ENCODE measurements at places on chromosomes 5 and 9. TPM values are rescaled to one million over a fixed set of nuclear protein-coding genes. Genes with fewer than 3 reads are reported as not detected.

Gene C5orf52
- not detected for total RNA-seq

Gene SPATA31C1
- 0.20 TPM for total RNA-seq

DNA sequence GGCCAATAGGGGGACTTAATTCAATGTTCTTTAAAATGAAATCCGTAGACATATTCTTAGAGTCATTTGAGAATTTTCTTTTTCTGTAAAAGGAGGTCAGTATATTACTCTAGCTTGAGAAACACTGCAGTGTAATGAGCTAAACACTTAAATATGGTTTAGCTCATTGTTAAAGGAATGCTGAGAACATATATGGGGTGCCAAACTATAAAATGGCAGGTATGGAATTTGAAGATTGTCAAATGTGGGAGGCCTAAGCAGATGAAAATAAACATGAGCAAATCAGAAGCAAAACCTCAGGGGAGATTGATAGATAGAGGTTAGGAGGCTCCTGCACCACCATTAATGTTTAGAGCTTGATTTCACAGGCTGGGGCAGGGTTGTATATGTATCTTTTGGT, 57.9 kb downstream of the STX17 start:
- H3K4me3 ChIP-seq = no peak overlapping the region
- no peak overlapping the region for H3K27ac ChIP-seq
- H3K4me1 ChIP-seq = no peaks in the 10 kb centered on the region
- no peaks in the 10 kb centered on the region for H3K27me3 ChIP-seq
- no peaks in the 10 kb centered on the region for H3K36me3 ChIP-seq

DNA sequence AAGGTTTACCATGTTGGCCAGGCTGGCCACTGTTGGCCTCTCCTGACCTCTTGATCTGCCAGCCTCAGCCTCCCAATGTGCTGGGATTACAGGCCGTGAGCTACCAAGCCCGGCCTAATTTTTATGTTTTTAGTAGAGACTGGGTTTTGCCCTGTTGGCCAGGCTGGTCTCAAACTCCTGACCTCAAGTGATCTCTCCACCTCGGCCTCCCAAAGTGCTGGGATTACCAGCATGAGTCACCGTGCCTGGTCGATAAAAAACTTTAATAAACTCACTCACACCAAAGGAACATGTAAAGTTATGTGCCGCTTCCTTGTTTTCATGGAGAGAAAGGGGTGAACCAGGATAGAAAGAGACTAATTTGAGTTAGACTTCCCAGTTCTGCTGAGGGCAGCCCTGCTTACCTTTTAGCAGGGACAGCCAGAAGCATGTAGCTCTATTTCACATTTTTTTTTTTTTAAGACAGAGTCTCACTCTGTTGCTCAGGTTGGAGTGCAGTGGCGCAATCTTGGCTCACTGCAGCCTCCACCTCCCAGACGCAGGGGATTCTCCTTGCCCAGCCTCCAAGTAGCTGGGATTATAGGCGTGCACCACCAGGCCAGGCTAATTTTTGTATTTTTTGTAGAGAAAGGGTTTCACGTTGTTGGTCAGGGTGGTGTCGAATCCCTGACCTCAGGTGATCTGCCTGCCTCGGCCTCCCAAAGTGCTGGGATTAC, 11.4 kb upstream of the HAUS6 start:
- no peak overlapping the region for H3K27ac ChIP-seq
- no peaks in the 10 kb centered on the region for H3K27me3 ChIP-seq
- peaks cover 10% of the 10 kb centered on the region for H3K36me3 ChIP-seq
- DNase-seq = no peak
- H3K4me3 ChIP-seq = no peak overlapping the region

GRCh38 chr9:116181853-116182610, 28.4 kb downstream of the PAPPA start:
- H3K27ac ChIP-seq = no peak overlapping the region
- no peak for DNase-seq
- peaks cover 3% of the 10 kb centered on the region for H3K27me3 ChIP-seq
- H3K4me1 ChIP-seq = no peaks in the 10 kb centered on the region
- H3K4me3 ChIP-seq = no peak overlapping the region

DNA sequence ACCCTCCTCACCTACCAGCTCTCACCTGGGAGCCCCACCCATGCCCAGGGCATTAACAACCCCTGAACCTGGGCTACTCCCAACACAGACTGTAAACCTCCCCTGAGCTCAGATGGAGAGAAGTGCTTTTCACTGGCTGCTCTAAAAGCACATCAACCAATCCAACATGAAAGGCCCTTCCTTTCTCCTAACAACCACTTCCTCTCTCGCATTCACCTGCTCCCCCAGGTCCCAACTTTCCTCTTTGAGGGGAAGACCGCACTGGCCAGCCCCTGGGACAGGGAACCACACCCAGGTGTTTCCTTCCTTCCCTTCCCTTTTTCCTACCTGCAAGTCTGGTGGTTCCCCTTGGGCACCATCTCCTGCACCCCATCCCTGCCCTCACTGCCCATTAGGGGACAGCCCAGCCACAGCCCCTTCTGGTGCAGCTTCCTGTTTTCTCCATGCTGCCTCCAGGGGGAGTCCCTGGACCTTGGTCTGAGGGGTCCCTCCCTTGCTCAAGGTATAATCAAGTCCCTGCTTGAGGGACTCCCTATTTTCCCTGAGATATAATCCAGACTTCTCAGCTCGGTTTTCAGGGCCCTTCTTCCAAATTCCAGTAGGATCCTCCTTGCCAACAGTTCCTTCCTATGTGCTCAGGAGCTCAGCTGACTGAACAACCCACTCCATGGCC, 30.5 kb upstream of the DAB2IP start:
- H3K36me3 ChIP-seq = no peaks in the 10 kb centered on the region
- H3K4me1 ChIP-seq = peaks cover 28% of the 10 kb centered on the region
- H3K27ac ChIP-seq = no peak overlapping the region
- H3K4me3 ChIP-seq = no peak overlapping the region
- DNase-seq = no peak
- no peaks in the 10 kb centered on the region for H3K27me3 ChIP-seq

GRCh38 chr5:69512740-69513260, 20.2 kb downstream of the OCLN start:
- DNase-seq = no peak
- no peak overlapping the region for H3K27ac ChIP-seq
- no peak overlapping the region for H3K4me3 ChIP-seq
- no peaks in the 10 kb centered on the region for H3K27me3 ChIP-seq
- H3K4me1 ChIP-seq = no peaks in the 10 kb centered on the region

GRCh38 chr5:76408104-76408654, 5.1 kb downstream of the IQGAP2 start:
- H3K4me1 ChIP-seq = peaks cover 14% of the 10 kb centered on the region
- DNase-seq = no peak
- no peak overlapping the region for H3K27ac ChIP-seq
- no peaks in the 10 kb centered on the region for H3K36me3 ChIP-seq
- peaks cover 4% of the 10 kb centered on the region for H3K27me3 ChIP-seq
- H3K4me3 ChIP-seq = no peak overlapping the region

Gene PTCH1
- 24.2 TPM for total RNA-seq

Gene ZNF618
- total RNA-seq = 7.7 TPM

Gene SPINK7
- not detected for total RNA-seq

Gene C5orf58
- not detected for total RNA-seq

GRCh38 chr5:14142202-14142826, 828 bp upstream of the TRIO start:
- H3K4me1 ChIP-seq = peaks cover 25% of the 10 kb centered on the region
- H3K27ac ChIP-seq = peak overlapping the region; percentile 87
- no peaks in the 10 kb centered on the region for H3K36me3 ChIP-seq
- peak overlapping the region; percentile 68 for H3K4me3 ChIP-seq
- DNase-seq = no peak

DNA sequence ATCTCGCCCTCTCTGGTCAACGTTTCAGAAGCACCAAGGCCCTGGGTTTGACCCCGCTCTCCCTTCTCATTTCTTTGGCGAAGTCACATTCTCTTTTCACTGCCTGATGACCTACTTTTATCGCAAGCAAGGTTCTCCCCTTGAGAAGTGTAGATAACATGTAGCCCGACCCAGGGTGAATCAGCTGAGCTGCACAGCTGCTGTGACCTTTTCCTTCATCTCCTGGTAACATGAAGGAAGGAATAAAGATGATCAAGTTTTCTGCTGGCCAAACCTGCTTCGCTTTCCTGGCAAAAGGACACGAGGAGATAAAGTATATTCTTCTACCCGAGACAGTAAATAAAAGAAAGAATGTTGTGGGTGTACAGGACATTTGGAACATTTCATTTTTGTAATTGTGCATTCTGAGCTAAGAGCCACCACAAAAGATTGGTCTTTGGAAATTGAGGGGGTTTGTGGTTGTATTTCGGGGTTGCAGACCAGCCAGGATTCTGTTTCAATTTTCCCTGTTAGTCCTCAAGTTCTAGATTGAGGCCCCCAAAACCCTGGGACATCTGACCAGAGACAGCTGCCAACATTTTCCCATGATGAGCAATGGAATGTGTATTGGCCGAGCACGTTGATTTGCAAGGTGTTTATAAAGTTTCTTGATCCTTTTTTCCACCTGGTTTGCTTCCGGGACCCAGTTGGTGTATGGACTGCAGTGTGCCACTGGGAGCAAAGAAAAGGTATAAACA, 155.1 kb upstream of the ZNF462 start:
- H3K27ac ChIP-seq = no peak overlapping the region
- H3K27me3 ChIP-seq = no peaks in the 10 kb centered on the region
- no peak overlapping the region for H3K4me3 ChIP-seq
- no peaks in the 10 kb centered on the region for H3K36me3 ChIP-seq

Gene COL23A1
- 8.7 TPM for total RNA-seq

DNA sequence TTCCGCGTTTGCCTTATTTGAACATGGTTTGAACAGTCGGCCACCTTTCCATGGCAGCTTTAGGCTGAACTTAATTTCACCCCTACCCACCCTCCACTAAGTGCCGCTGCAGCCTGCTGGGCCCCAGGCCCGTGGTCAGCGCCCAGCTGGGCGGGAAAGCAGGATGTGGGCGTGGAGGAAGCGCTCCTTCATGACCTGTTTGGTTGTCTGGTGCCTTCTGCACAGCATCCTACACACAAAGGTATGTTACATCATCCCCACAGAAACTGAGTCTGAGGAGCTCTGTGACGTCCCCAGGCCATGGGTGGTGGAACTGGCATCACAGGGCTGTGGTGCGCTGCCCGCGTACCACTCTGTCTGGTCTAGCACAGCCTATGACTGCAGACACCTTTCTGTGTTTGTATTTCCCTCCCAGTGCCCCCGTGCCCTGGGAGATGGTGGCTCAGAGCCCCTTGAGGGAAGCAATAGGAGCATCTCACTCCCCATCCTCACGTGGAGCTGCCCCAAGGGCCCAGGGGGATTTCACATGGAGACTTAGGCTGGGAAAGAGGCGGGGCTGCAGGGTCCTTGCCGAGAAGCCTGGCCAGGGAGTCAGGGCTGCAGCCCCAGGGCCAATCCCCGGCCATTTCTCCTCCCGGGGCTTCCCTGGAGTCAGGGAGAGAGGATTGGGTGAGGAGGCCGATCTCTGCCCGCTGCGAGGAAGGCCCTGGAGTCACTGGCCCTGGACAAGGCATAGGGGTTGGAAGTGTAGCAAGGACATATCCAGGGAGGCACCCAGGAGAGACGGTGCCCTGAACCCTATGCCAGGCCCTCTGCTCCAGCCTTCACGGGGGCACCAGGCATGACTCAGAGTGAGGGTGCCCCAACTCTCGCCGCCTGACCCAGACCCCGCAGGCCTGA, 37.5 kb upstream of the SUSD3 start:
- H3K27me3 ChIP-seq = no peaks in the 10 kb centered on the region
- DNase-seq = no peak
- H3K27ac ChIP-seq = no peak overlapping the region
- peaks cover 9% of the 10 kb centered on the region for H3K4me1 ChIP-seq

Gene FBP2
- total RNA-seq = 8.0 TPM

Gene LMAN2
- 152 TPM for total RNA-seq

Gene F12
- 1.9 TPM for total RNA-seq

Gene ADCY2
- total RNA-seq = 43.1 TPM

Gene STKLD1
- 1.2 TPM for total RNA-seq

DNA sequence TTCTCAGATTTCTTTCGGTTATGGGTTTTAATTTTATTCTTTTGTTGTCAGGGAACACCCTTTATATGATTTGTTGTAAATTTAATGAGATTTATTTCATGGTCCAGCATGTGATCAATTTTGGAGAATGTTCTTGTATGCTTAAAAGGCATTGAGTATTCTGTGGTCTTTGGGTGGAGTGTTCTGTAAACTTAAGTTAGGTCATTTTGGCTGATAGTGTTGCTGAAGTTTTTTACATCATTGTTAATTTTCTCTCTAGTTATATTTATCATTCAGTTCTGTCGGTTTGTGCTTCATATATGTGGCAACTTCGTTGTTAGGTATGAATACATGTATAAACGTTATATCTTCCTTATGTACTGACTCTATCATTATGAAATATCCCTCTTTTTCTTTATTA, 55.5 kb downstream of the NIPBL start:
- H3K27me3 ChIP-seq = no peaks in the 10 kb centered on the region
- H3K4me1 ChIP-seq = no peaks in the 10 kb centered on the region
- no peak for DNase-seq
- no peak overlapping the region for H3K27ac ChIP-seq
- no peak overlapping the region for H3K4me3 ChIP-seq

Gene LHX3
- 0.50 TPM for total RNA-seq

Gene CEP72
- 6.1 TPM for total RNA-seq

DNA sequence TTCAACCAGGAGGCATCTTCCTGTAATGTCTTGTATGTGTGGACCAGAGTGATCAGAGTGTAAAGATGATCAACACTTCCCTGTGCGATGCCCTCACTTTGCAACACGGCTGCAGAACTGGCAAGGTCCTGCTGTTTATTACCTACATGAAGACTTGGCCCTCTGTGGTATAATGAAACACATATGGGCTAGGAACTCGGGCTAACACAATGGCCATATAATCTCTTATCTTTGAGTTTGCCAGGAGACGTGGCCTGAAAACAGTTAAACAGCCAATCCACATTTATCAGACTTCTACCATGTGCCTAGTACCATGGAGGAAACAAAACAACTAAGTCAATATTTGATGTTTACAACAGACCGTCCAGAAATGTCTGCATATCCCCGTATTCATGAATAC, 145.5 kb downstream of the ZNF462 start:
- H3K4me1 ChIP-seq = peaks cover 6% of the 10 kb centered on the region
- H3K36me3 ChIP-seq = peaks cover 21% of the 10 kb centered on the region
- H3K4me3 ChIP-seq = no peak overlapping the region

Gene TTC23L
- total RNA-seq = 4.1 TPM

Gene IGFBPL1
- 14.8 TPM for total RNA-seq

GRCh38 chr9:111099199-111100008, 61.1 kb upstream of the LPAR1 start:
- H3K4me1 ChIP-seq = no peaks in the 10 kb centered on the region
- H3K27ac ChIP-seq = no peak overlapping the region
- no peak for DNase-seq
- no peaks in the 10 kb centered on the region for H3K36me3 ChIP-seq

Gene UBE2QL1
- total RNA-seq = 32.5 TPM

Gene AUH
- 34.8 TPM for total RNA-seq

Gene IL17B
- total RNA-seq = 4.0 TPM

- DNase-seq = peak; percentile 57
- H3K27ac ChIP-seq = no peak overlapping the region
- no peaks in the 10 kb centered on the region for H3K27me3 ChIP-seq
- no peaks in the 10 kb centered on the region for H3K36me3 ChIP-seq
- no peak overlapping the region for H3K4me3 ChIP-seq
These were observed 318.2 kb downstream of the SLCO4C1 start for GRCh38 chr5:101977729-101978345.

GRCh38 chr5:161572914-161573313, 26.4 kb upstream of the GABRB2 start:
- H3K4me1 ChIP-seq = no peaks in the 10 kb centered on the region
- no peak overlapping the region for H3K4me3 ChIP-seq
- no peak for DNase-seq
- no peaks in the 10 kb centered on the region for H3K36me3 ChIP-seq
- H3K27me3 ChIP-seq = no peaks in the 10 kb centered on the region
- no peak overlapping the region for H3K27ac ChIP-seq

Gene PCDHGB1
- total RNA-seq = 6.4 TPM

Gene TAF11L5
- total RNA-seq = not detected

Measured in spinal cord (tissue), 10 donors.